Stimulated activated naive CD8-positive, alpha-beta T cell treated with anti-CD3 and anti-CD28 coated beads, Interleukin-15, amount 100 ng/mL, for 72 hours (primary cell): ENCODE measurements at places on chromosomes 11 and 22.
A peak's percentile ranks its signal among the peaks of the same experiment; 100 is the strongest.

- DNase-seq, result no peak
Observed at GRCh38 chr11:34637303-34637702, 16.4 kb downstream of the EHF start.

DNA sequence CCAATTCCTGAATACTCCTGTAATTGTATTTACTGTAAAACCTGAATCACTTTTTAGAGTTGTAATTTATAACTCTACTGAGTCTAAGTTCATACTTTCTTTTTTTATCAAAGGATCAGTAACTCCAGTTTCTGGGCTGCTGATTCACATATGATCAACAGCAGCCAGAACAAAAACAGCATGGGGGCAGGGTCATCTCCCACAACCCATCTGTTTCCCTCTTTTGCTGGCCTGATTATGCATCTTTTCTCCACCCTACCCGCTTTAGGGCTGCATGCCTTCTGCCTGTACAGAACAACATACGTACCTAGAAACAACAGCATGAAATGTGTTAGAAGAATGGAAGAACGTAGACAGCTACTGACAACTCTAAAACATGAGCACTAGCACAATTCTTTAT lies 76.0 kb downstream of the MRTFA start:
- no peak for DNase-seq

DNA sequence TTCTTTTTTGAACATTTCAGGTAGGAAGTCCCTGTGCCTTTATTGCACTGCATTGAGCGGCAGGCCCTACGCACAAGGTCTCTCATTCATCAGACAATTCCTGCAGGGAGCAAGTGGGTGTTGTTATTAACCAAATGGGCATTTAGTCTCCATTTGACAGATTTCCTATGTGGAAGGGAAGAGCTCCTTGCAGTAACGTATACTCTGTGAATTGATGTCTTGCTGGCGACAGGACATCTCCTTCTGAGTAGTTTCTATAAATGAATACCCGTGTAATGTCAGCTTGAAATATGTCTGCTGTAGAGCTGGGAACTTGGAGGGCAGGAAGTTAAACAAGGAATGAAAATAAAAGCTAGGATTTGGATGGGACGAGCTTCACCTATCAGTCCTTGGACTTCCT lies 3.7 kb downstream of the OR5B21 start:
- DNase-seq, result no peak

- peak; percentile 69 for DNase-seq
Observed at GRCh38 chr11:111539426-111540113, 950 bp upstream of the LAYN start.

- no peak for DNase-seq
Observed at GRCh38 chr11:29210426-29210825, 806.4 kb downstream of the KCNA4 start.
